GM23248 (cell line): ENCODE measurements at places on chromosomes 1 and 21.

GRCh38 chr1:44236490-44237272, 23.4 kb downstream of the DMAP1 start:
- no peak for DNase-seq

- DNase-seq: peak; percentile 69
These were observed 291.8 kb upstream of the USP24 start for GRCh38 chr1:55506740-55507577.

DNA sequence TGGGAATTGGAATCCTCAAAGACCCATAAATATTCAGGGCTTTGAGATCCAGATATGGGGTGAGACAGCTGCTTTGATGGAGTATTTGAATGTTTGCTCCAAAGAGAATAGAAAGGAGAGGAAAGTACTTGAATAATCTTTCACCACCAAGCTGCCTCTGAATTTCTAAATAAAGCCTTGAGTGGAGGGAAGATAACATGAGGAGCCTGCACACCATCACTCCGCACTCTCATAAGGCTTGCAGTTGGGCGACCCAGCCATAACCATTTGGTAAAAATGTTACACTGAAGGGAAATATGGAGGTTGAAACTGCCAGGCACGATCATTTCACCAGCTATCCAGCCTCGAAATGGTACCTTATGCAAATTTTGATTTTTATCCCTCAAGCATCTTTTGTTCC, 38.4 kb downstream of the VCAM1 start:
- no peak for DNase-seq

- DNase-seq: no peak
These were observed 273.6 kb upstream of the LRRC7 start for GRCh38 chr1:69294171-69294570.

DNA sequence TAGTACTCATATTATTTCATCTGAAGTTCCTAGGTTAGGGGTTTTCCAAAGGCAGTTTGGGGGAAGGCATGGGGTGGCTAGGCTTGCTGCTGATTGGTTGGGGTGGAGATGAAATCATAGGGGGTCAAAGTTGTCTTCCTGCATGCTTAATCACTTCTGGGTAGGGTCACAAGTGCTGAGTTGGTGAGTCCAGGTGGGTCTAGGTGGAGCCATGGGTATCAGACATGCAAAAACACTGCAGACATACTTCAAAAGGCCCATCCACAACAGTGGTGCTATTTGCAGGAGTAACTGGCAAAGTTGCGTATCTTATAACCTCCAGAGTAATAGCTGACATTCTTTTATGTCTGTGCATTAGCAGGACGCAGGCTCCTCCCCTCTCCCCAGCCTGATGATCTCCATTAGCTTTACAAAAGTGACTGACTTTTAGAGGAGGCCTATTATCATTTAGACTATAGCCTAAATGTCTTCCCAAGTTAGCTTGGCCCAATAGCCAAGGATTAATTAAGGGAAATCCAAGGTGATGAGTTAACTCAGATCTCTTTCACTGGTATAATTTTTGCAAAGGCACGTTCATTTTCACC, 374.4 kb upstream of the PRMT6 start:
- no peak for DNase-seq
